ENCODE measurements at places on chromosomes 6 and 20.
A peak's percentile ranks its signal among the peaks of the same experiment; 100 is the strongest.

GRCh38 chr6:52352239-52353018, 9.5 kb upstream of the PAQR8 start:
- DNase-seq = peak; percentile 99

DNA sequence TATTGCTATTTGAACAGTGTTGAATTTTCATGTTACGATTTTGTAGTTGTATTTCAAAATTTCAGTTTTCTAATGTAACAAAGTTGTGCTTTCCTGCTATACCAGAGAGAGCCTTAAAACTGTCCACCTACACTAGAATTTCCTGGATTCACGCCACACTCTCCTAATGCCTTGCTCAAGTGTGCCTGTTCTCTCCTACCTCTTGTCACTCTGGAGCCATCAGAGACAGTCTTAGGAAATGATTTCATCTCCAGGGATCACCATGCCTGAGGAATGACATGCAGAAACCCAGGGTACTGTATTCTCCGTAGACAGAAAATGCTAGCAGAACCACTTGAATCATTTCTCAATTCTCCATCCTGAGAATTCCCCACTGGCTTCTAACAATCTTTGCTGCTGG, 667.6 kb downstream of the KIF16B start:
- DNase-seq = no peak

DNA sequence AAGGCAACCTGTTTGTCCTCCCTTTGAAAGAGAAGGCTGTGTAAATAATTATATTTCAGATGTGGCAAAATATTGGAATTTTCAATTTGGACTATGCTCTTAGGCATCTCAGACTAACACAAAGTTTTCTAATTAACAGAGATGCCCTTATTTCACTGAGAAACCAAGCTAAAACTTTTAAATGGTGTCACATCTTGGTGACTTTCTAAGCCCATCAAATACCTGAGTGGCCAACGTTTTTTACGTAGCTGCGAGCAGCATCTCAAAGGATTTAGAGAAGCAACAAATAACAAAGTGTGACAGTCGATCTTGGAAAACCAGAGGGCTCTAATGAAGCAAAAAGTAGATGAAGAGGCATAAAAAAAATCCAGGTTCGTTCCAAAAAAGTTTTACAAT, 3.4 kb upstream of the HEY2 start:
- DNase-seq = no peak

DNA sequence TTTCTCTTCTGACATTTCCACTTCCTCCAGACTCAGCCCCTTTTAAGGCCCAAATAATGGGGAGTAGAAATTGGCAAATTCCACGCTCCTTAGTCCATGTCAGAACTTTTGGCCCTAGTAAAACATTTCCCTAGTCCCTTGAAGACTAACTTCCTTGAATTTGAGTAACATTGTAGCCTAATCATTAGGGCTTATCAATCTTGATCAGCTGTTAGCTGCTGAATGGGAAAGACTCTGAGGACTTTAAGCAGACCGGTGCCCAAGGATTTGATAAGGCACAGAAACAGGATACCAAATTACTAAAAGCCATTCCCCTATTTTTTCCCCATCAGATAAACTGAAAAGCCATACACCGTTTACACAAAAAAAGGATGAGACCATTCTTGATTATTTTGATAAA, 37.0 kb upstream of the ECI2 start:
- no peak for DNase-seq

GRCh38 chr6:142763205-142763604, 181.8 kb downstream of the HIVEP2 start:
- DNase-seq = peak; percentile 60

DNA sequence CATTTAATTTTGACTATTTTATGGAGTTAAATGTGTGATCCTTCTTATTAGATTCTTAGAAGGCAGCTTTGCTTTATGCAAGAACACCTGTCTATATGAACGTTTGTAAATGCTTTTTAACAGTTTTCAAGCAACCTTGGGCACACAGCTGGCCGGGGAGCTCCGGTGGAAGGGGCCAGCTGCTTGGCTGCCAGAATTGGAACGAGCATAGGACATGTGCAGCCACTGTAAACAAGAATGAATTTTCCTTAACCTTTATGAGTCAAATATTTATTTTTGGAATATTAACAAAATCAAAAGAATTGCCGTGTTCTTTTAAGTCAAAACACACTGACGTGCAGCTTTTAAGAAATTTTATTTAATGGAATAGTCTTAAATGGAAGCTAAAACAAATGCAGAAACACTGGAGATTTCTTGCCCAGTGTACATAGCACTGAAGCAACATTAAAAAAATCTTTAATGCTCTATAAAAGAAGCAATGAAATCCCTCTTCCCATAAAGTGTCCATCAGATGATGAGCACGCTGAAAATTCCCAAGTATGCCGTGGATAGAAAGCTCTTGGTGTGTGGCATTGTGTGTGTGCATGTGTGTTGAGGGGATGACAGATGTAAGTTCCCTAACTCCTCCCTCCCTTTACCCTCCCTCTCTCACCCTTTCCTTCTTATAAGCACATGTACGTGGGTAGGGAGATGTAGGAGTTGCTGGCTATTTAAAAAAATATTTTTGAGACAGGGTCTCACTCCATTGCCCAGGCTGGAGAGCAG, 208.9 kb upstream of the EXOC2 start:
- DNase-seq = no peak

DNA sequence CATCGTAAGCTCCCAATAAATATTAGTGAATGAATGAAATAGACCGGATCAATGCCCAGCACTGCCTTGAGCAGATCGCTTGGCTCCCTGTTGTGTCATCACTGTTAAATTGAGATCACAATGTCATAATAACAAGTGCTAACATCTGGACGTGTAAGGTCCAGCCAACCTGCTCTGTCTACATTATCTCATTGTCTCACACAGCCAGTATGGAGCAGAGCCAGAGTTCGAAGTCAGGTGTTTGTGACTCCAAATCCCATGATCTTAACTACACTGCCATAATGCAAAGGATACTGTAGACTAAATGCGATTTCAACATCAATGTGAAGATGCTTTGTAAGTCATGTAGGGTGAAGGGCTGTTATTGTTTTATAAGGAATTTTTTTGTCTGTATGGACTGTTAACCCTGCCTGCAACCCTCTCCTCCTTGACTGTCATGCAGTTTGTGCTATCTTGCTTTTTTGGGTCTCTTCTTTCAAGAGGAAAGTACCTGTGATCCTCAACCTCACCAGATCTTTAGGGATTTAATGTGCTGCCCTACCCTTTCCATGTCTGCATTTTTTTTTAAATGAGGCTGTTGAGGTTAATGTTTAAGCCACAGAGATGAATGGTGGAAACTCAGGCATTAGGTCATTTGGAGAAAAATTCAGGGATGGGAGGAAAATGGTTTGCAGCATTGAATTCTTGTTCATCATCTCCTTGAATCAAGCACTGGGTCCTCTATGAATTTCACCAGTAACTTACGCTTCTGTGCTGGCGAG, 49.0 kb upstream of the OCSTAMP start:
- no peak for DNase-seq

DNA sequence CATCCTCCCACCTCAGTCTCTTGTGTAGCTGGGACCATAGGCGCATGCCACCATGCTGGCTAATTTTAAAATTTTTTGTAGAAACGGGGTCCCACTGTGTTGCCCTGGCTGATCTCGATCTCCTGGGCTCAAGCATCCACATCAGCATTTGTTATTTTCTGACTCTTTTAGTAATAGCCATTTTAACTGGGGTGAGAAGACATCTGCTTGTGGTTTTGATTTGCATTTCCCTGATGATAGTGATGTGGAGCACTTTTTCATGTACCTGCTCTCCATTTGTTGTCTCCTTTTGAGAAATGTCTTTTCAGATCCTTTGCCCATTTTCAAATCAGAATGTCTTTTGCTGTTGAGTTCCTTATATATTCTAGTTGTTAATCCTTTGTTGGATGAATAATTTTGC, 22.2 kb upstream of the TULP4 start:
- DNase-seq = no peak

GRCh38 chr6:152701863-152702401, 4.2 kb downstream of the MYCT1 start:
- DNase-seq = no peak

DNA sequence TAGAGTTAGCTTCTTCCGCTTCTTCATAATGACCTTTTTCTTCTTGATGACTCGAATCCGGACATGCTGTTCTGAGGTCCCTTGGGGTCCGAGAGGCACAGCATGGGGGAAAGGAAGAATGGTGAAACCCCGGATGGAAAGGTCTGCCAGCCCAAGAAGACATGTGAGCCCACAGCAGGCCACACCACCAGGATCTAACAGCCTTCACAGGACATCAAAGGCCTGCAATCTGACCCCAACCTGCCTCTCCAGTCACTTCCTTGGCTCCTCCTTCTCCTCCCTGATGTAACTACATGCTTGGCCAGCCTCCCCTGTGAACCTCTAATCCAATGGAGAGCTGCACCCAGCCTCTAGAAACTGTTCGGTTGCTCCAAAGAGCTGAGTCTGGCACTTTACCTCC, 1.6 kb downstream of the CPXM1 start:
- no peak for DNase-seq

DNA sequence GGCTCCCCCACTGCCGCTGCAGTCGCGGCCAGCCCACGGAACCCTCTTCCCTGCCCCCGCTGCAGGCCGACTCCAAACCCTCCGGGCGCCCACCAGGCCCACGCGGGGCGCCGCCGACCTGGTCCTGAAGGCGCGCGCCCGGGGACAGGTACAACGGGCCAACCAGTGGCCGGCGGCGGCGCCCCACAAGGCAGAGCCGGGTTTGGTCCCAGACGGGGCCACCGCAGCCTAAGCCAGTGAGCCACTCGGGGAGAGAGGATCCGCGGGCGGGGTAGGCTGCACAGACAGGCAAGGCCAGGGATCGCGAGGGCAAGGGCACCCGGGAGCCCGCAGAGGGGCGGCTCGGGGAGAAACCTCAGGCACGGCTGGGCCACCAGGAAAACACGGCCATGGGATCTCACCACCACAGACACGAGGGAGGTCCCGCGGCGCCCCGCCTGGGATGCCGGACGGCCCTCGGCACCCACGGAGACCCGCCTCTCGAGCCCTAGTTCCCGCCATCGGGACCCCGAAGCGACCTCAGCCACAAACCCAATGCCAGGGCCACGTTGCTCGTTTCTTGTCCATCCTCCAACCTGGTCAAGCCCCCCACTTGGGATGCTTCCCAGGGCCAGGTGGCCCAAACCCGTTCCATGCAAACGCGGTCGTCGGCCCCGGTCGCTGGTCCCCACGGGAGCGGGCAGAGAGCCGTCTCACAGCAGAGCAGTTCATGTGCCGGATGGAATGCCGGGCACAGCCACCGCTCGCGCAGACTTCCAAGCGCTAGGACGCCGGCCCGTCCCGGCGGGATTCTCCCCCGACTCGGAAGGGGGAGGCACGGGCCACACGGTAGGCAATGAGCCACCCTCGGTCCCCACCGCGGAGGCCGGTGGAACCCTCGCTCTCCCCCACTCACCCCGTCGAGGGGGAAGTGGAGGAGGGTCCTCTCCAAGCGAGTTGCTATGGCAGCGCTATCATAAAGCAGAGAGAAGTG, 1956.6 kb upstream of the DEFB115 start:
- DNase-seq = no peak

GRCh38 chr6:96889146-96889545, 8.5 kb downstream of the NDUFAF4 start:
- DNase-seq = no peak

GRCh38 chr20:35291654-35292503, at the start of gene FAM83C:
Gene FAM83C (minus strand): TSS chr20:35292425. CDS start chr20:35292304, 121 bp downstream.
- no peak for DNase-seq

- no peak for DNase-seq
These were observed 746.8 kb downstream of the CBLN4 start for GRCh38 chr20:55258559-55258958.

GRCh38 chr6:145028144-145028818, 707.0 kb downstream of the EPM2A start:
- DNase-seq = peak; percentile 61

DNA sequence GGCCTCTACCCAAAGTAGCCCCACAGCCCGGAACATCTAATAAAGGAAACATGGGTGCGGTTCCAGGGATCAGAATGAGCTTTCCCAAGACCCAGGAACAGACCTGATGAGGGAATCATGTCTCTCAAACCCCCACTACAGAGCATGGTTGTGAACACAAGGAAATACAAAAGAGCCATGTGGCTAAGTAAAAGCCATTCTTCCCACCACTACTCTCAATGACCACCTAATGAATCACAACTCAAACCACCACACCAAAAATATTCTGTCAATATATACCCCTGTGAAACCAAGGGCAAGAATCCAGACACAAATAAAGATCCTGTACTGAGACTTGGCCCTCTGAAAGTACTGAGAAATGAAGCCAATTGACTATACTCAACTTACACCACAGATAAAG, 20.9 kb upstream of the COL21A1 start:
- no peak for DNase-seq

- DNase-seq = no peak
These were observed 26.9 kb downstream of the SLC17A2 start for GRCh38 chr6:25903467-25904099.

- no peak for DNase-seq
These were observed 38.7 kb downstream of the TAB2 start for GRCh38 chr6:149356081-149356750.

- no peak for DNase-seq
These were observed 17.7 kb downstream of the SRXN1 start for GRCh38 chr20:635028-635892.

DNA sequence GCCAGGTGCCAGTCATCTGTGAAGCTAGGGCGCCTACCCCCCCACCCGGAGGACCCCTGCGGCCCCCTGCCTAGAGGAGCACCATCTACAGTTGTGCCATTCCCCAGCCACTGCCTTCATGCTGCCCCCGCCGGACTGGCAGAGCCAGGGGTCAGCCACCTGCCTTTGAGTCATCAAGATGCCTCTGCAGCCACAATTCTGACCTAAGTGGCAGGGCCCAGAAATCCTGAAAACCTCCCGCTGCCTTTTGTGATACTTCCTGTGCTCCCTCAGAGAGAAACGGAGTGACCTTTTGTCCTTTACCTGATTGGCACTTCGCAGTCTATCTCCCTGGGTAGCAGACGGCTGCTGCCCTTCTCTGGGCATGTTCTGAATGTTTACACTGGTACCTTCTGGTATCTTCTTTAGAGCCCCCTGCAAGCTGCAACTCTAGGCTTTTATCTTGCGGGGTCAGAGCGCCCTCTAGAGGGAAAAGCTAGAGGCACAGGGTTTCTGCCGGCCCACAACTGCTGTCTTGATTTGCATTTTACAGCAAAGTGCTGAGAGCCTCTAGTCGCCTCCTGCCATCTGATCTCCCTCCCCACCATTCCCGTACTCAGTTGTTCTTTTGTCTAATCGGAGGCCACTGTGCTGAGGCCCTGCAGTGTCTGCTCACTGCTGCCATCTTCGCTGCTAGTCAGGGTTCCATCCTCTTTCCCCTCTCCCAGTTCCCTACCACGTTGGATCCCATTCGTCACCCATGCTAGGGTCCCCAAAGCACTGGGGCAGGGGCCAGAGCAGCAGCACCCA, 26.9 kb downstream of the SPATA2 start:
- peak; percentile 94 for DNase-seq
